ENCODE measurements at places on chromosomes 3 and 15.

DNA sequence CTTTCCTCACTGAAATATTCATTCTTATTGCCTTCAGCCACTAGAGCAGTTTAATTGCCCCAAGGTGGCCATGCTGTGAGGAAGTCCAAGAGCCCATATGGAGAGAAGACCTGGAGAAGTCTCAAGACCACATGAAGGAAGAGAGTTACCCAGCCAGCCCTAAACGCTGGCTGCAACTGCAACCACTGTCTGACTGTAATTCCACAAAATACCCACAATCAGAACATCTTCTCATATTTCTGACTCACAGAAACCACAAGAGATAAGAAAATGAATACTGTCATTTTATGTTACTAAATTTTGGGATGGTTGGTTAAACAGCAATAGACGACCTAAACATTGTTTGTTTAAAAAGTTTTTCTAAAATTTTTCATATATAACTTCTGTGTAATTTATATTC, 14.7 kb upstream of the SST start:
- no peak for DNase-seq

GRCh38 chr3:42814914-42815507, 5.8 kb downstream of the ACKR2 start:
- no peak for DNase-seq

- DNase-seq, result no peak
Measured at GRCh38 chr3:168612671-168613070, 516.9 kb upstream of the GOLIM4 start.

- no peak for DNase-seq
Measured at GRCh38 chr3:157384031-157384430, 52.6 kb upstream of the PTX3 start.

GRCh38 chr3:44442596-44443309, 34.7 kb downstream of the ZNF445 start:
- no peak for DNase-seq

GRCh38 chr3:45991341-45991740, 4.3 kb downstream of the FYCO1 start:
- DNase-seq, result no peak

DNA sequence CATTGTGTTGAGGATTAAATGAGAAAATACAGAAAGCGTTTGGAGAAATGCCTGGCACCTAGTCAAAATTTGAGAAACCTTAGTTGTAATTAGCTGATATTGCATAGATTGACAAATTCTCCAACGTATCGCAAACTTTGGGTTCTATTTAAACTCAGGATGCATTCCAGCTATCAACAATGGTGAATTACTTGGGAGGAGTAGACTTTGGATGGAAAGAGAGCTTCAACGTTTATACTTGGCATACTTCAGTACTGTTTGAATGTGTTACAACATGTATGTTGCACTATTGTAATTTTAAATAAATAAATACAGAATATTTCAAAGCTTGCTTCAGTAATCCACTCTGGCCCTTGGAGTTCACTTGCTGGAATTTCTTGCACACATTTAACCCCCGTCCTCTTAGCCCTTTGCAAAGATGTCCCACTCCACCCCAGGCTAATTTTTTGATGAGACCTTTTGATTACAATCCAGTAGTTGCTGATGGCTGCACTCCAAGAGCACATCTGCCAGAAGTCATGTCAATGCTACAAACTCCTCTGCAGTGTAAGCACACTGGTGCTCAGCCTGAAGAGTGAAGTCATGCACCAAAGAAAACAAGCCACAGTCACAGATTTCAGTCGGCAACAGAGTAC, 4.7 kb upstream of the DIS3L start:
- DNase-seq, result no peak

- no peak for DNase-seq
Measured at GRCh38 chr15:76344893-76345582, 8.5 kb downstream of the ISL2 start.

Measured in activated naive CD8-positive, alpha-beta T cell treated with anti-CD3 and anti-CD28 coated beads, Interleukin-2, amount 10 ng/mL, durations not matched to agents 7 days and 5 days (primary cell).